Cardiac muscle cell (in vitro differentiated cells and primary cell): ENCODE measurements at places on chromosomes 7 and 10.

DNA sequence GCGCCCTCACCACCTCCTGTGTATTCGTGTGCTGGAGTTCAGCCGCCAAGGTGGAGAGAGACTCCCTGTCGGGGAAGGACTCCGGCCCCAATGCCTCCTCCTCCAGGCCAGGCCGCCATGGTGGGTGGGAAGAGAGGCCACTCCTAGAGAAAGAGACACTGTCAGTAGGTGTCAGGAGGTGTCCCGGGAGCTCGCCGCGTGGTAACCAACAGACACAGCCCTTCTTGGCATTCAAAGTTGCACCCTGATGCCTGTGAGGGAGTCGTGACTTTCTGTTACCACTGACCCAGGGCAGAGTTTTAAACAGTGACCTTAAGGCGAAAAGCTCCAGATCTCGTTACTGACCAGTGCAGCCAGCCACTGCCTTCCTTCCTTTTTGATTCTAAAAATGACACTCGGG lies 155.2 kb downstream of the CUX1 start:
- no peak for DNase-seq

GRCh38 chr10:97920865-97921264 lies 71.2 kb downstream of the GOLGA7B start:
- DNase-seq: no peak

DNA sequence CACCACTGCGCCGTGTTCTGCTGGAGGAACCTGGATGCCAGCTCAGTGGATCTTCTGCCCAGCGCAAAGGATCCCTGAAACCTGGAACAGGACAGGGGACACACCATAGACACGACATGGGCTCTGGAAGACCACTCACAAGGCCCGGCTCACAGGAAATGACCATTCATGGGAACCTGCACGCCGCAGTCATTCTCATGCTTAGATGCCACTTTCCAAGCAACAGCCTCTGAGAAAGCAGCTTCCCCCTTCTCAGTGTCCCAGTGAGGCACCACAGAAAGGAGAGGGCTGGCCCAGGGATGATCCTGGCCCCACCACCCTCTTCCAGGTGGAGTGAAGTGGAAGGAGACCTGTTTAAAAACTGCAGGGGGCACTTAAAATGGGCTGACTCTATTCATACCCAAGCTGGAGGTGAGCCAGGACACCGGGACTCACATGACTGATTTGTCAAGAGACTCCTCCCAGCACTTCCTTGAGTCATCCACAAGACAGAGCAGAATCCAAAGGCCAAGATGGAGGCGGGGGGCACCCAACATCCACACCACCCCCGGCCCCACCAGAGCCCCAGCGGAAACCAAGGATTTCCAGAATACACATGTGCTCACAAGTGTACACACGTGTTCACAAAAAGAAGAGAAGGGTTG lies 11.2 kb downstream of the CTBP2 start:
- no peak for DNase-seq

DNA sequence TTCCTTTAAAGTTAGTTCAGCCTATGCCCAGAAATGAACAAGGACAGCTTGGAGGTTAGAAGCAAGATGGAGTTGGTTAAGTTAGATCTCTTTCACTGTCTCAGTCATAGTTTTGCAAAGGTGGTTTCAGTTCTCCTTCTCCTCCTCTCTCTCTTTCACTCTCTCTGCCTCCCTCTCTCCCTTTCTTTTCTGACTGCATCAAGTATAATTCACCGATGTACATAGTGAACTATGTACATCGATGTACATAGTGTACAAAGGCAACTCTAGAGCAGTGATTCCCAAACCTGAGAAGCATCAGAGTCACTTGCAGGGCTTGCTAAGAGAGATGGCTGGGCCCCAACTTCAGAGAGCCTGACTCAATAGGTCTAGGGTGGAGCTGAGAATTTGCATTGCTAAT lies 1259.7 kb downstream of the TYW1 start:
- no peak for DNase-seq

DNA sequence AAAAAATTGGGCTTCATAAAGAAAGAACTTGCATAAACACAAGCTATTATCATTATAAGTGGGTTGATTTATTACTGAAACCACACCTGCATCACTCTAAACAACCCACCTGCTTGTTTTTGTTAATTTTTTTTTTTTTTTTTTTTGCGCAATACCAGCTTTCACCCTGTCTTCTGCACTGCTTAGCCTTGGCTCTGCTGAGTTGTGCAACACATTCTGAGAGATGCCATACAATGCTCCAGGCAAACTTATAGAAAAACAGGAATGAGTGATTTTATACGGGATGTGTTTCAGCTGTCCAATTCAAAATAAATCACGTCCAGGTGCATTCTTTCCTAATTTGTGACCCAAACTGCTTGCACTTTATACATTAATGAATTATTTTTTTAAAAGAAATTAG lies 923.6 kb downstream of the GATA3 start:
- no peak for DNase-seq

DNA sequence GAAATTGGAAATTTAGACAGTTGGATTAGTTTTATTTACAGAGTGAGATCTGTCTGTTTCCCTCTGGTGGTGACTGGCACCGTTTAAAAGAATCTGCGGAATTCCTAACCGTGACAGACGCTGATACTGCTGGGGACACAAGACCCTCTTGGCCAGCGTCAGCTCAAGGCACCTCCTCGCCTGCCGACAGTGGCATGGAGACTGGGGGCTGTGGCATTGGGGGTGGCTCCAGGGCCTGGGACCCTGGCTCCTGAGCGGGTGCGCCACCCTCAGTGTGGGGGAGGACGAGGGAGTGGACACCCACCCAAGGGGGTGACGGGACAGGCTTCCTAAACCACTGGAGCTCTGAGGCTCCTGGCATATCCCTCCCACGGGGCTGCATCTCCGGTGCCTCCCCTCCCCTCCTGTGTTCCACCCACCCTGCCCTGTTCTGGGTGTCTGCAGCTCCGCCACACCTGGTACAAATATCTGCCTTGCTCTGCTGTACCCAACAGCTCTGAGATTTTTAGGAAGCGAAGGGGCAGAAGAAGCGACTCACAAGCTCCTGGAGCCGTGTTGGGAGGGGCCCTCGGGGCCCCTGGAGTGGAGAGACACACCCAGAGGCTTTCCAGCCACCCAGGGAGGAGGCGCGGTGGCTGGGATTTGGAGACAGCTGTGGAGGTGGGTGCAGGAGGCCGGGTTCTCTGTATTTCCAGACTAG lies 178.7 kb downstream of the DNAJB6 start:
- no peak for DNase-seq

GRCh38 chr10:7519351-7519750 lies 108.5 kb upstream of the SFMBT2 start:
- DNase-seq: no peak

DNA sequence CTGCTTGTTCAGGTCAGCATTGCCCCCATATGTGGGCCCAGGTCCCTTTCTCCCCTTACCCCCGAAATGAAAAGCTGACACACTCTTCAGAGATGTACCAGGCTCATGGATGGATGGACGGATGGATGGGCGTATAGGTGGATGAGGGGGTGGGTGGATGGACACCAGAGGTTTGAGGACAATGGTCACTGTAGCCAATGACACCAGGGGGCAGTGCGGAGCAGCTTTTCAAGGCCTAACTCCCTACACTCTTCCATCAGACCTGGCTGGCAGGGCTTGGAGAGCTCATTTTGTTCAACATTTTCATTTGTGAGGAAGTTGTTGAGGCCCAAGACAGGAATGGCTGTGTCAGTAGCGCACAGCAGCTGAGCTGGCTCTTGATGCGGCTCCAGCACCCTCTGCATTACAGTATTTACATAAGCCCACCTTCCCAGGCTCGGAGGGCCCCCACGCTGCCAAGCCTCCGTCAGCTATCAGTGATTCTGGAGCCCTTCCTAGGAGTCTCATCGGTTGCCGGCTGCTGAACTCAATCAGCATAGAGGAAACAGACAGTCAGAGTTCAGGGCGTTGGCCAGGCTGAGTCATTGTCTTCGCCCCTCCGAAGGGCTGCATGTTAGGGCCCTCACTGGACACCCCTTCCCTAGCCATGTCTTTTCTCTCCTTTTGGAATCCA lies 11.6 kb upstream of the FFAR4 start:
- peak; percentile 89 for DNase-seq

- peak; percentile 63 for DNase-seq
Observed at GRCh38 chr7:131327049-131327625, 539 bp upstream of the MKLN1 start.

GRCh38 chr7:36984041-36984521 lies 259.8 kb upstream of the AOAH start:
- DNase-seq: no peak

DNA sequence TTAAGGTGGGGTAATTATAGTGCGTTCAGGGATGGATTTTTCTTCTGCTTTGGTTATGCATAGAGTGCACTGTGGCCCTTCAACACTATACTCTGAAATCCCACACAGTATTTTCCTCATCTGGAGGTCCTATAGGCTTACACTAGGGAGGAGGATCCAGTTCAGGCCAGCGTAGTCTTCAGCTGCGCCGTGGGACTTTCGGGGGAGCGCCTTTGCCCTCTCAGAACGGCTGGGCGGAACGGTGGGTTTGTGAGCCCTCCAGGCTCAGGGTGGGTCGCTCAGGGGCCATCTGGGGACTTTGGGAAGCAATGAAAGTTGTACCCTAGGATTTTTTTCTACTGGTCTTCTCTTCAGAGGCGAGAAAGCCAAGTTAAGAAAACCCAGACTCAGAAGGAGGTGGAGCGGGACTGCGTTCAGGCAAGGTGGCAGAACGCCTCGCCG lies 652 bp upstream of the VPS26A start:
- peak; percentile 77 for DNase-seq

- no peak for DNase-seq
Observed at GRCh38 chr7:18753972-18754610, 258.5 kb downstream of the HDAC9 start.

GRCh38 chr7:45036796-45037195 lies 36.8 kb downstream of the CCM2 start:
- DNase-seq: no peak

DNA sequence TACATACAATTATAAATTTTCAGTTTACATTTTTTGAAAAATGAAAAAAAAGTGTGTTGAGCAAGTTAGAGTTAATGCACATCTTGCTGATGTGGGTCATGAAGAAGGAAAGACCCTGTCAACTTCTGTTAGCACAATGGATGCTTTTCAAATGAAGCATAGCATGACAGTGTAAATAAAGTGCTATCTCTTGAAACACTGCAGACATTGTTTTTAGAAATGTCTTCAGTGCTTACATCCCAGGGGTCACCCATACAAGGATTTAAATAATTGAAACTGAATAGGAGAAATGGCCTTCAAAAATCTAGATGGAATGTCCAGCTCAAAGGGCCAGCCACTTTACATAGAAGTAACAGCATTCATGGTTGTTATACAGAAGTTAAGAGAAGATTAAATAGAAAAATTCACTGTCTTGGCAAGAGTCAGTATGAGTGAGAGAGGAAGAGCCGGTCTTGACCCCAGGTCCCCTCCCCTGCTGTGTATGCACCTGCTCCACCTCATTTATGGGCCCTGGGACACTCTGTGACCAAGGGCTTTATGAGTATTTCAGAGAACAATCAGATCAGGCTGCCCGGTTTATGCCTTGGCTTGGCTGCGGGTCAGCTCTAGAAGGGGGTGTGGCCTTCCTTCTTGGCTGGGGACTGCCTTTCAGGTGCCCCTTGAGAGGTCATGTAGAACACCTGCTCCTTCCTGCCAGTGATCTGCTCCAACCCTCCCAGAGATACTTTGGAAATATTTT lies 237.7 kb upstream of the TMEM72 start:
- no peak for DNase-seq

DNA sequence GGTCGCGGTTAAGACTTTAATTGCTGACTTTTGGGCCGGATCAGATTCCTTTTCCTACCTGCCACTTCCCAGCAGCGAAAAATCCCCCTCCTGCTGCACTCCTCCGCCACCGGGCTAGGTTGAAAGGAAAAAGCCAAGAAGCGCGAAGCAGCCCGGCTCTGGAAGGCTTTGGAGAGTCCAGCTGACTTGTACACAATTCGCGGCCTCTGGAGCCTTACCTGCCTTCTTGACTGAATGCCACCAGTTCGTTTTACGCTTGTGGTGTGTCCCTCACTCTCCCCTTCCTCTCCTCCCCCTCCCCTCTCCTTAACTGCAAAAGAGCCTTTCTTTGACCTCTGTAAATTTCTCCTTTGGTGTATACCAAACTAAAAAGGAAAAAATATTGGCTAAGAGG lies 2.7 kb upstream of the FEZF1 start:
- DNase-seq: no peak

DNA sequence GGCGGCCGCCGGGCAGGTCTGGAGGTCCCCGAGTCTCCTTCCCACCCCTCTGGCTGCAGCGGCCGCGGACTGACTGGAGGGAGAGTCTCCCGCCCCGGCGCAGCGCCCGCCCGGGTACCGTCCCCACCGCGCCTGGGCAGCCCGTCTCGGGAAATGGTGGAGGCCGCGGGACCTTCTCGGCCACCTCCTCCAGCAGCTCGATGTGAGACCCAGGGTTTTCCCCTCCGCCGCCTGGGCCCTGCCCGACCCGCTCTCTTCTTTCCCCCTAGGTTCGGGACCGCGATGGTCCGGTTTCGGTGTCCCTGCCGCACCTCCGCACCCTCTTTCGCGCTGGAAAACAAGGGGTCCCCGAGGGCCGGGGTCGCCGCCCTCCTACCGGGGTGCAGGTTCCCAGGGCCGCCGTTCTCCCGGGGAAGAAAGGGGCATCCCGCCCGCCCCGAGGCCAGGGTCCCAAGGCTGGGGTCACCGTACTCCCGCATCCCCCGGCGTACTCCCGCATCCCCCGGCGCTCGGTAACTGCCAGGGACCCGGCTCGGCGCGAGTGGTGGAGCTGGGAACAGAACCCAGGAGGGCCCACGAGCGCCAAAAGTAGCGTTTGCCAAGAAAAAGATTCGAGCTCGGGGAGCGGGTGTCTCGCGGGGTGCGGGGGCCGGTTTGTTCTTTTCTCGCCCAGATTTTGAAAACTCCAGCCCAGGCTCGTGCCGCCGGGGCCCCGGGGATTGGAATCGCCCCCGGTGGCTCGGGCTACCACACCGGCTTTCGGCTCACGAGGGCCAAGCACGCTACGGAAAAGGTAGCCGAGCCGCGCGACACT lies 3.4 kb downstream of the TNRC18 start:
- peak; percentile 43 for DNase-seq

DNA sequence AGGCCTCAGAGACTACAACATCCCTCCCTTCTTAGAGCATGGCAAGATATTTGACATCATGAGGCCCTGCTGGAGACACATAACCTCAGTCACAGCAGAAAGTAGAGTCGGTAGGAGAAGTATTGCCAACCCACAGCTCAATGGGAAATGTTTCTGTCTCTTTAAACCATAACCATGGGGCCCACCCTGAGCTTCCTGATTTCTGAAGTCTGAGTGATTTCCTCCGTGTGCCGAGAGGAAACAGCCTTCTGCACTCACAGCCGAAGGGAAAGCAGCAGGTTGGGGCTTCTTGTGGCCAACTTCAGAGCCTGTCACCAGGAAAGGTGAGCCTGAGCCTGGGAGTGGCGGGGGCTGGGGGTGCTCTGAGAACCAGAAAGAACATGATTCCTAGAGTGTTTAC lies at the start of gene GIMAP1:
TSS of gene GIMAP1 (plus strand) at position 246 of the 400 bp plus-strand sequence. CDS start 2,435 bp downstream, outside the sequence.
- DNase-seq: no peak
